ENCODE measurements at places on chromosomes 3 and 15. TPM values are rescaled to one million over a fixed set of nuclear protein-coding genes. Genes with fewer than 3 reads are reported as not detected.

Gene ADCY5
- total RNA-seq: 7.8 TPM

GRCh38 chr15:67066959-67067853 is 1.8 kb downstream of the SMAD3 start:
- peak; percentile 58 for DNase-seq

Gene ARL14
- 11.6 TPM for total RNA-seq

GRCh38 chr3:152472672-152472954 is 203.9 kb downstream of the MBNL1 start:
- DNase-seq: no peak

DNA sequence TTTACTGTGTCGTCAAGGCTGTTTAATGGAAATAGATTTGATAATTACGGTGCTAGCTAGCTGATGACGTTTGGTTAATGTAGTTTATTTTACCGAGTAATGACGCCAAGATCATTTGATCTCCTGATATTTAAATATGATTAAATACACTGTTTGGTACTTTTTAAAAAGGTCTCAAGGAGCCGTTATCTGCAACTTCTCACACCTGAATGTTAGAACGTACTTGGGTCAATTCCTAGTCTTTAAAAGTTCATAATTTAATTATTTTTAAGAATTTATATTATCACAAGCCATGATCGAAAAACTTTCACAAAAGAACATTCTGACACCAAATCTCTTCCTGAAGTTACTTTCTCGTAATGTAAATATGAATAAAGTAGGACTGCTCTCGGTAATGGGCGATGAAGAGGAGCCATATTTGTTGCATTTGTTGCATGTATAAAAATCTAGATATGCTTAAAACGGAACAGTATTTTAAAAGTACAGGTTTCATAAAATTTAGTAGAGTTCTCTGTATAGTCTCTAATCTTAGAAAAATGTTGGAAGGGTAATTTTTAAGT is 16.2 kb upstream of the CHD2 start:
- no peak for DNase-seq

DNA sequence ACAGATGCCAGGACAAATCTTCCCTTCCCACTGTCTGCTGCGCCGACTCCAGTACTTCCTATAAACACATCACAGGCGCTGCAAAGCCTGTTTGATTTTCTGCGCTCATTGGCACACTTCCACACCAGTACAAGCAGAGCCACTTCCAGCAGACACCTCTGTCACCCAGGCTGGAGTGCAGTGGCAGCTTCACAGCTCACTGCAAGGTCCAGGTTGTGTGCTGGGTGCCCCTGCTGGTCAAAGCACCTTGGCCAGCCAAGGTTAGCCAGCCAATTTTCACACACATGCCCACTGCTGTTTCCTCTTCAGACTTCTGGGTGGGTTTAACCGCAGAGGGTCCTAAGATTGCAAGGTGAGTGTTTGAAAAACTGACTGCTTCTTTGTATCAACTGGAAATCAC is 4.9 kb downstream of the CHDH start:
- peak; percentile 68 for DNase-seq

DNA sequence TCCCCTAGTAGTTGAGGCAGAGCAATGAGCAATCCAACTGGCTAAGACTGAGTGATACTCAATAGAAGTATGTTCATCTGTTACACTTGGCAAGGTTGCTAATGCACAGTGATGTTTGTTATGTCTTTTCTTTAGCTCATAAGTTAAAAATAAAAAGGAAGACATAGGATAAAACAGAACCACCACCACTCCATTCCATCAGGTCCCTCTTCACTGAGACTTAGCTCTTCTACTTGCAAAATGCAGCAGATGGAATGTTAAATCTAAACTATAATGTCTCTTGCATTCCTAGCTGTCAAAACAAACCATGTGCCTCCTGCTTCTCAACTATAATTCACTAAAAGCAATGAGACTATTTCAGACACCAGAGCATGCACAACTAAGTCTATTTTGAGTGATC is 265.6 kb upstream of the UBE2E2 start:
- no peak for DNase-seq

- DNase-seq: no peak
These were observed 121.8 kb downstream of the ADAMTSL3 start for GRCh38 chr15:83775738-83776137.

DNA sequence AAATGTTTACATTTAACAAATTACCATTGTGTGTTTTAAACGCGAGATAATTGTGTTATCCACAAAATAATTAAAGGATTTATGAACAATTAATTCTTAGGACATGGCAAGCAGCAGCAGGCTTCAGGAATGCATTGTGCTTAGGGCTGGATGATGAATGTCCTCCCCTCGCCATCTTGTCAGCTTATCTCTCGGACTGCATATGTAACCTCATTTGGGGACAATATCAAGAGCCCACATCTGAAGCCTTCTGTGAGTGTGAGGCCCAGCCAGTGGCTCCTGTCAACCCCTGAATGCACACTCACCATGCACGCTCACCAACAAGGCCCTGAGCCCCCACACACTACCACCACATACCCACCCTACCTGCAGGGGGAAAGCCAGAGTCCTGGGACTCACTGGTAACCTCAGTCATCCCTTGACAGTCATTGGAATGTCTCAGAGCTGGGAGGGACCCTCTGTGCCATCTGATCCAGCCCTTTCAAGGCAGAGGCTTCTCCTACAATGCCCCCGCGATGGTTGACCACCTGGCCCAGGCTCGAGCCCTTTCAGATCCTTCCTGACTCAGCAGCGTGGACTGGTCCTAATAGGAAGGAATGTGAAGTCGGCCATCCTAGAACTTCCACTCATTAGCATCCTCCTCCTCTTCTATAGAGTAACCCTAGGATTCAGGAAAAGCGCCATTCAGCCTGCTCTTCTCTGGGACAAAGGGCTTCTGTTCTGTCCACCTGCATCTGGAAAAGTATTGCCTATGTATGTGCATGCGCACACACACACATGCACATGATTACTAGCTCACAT is 38.2 kb downstream of the MRPL46 start:
- DNase-seq: no peak

GRCh38 chr15:100772478-100772877 is 107.2 kb upstream of the ALDH1A3 start:
- DNase-seq: no peak

DNA sequence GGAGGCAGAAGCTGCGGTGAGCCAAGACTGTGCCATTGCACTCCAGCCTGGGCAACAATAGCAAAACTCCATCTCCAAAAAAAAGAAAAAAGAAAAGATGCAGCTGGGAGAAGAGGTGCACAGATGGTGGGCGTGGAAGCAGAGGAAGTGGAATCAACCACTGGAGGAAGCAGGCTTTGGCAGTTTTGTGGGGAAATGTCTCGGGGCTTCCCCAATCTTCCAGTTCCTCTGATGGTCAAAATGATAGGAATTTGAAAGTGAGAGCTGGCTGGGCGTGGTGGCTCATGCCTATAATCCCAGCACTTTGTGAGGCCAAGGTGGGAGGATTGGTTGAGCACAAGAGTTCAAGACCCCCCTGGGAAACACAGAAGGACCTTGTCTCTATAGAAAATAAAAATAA is 48.1 kb upstream of the SMAD3 start:
- DNase-seq: no peak

Gene EBLN2
- 4.3 TPM for total RNA-seq

GRCh38 chr15:80462836-80463512 is 58.8 kb downstream of the ARNT2 start:
- DNase-seq: no peak

Gene CHST2
- total RNA-seq: 1.1 TPM

GRCh38 chr15:35465783-35466182 is 80.2 kb downstream of the DPH6 start:
- DNase-seq: no peak

- peak; percentile 82 for DNase-seq
These were observed 23.2 kb upstream of the VILL start for GRCh38 chr3:37967260-37967881.

Gene MESP2
- 4.7 TPM for total RNA-seq

DNA sequence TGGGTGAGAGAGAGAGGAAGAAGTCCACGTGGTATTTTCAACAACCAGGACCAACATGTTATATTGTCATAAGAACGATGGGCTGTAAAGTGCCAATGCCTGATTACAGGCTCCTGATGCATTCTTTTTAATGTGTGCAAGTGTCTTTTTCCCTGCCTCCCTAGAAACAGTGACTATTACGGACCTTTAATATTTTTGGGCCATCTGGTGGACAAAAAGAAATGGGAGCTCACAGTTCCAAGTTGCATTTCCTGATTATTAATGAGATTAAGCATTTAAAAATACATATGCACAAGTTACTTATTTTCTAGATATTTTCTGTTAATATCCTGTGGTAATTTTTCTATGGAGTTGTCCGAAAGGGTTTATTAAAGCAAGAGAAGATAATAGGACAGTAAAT is 530.2 kb downstream of the NR2F2 start:
- DNase-seq: no peak

DNA sequence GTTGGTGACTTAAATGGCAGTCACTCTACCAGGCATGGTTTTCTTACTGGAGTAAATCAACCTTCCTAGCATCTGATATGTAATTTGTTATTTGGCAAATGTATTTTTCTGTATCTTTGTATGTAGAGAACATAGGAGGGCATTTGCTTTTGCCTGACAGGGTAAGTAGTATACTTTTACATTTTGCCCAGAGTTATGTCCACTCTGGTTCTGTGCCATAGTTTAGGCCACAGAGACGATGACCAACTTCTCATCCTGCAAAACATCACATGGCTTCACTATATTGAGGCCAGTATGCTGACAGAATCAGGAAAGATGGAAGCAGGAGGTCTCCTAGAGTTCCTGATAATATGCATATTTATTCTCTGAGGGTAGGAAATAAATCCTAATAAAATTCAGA is 23.1 kb upstream of the ULK4 start:
- no peak for DNase-seq

GRCh38 chr3:188712248-188712924 is 459.4 kb upstream of the TPRG1 start:
- DNase-seq: no peak

DNA sequence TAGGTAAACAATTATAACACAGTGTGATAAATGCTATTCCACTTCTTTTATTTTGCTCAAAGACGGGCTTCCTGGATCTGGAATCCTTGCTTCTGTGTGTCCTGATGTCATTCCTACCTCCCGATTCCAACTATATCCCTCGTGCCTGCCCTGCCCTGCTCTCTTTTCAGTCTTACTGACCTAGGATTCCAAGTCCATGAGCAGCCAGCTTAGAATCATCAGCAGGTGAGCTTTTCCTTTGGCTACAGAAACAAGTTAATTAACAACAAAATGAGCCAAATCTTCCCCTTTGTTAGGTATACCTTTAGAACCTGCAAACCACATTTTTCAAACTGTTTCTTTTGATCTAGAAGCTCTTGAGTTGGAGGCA is 21.9 kb upstream of the KPNA1 start:
- DNase-seq: no peak

Gene ZNF774
- total RNA-seq: 15.4 TPM

DNA sequence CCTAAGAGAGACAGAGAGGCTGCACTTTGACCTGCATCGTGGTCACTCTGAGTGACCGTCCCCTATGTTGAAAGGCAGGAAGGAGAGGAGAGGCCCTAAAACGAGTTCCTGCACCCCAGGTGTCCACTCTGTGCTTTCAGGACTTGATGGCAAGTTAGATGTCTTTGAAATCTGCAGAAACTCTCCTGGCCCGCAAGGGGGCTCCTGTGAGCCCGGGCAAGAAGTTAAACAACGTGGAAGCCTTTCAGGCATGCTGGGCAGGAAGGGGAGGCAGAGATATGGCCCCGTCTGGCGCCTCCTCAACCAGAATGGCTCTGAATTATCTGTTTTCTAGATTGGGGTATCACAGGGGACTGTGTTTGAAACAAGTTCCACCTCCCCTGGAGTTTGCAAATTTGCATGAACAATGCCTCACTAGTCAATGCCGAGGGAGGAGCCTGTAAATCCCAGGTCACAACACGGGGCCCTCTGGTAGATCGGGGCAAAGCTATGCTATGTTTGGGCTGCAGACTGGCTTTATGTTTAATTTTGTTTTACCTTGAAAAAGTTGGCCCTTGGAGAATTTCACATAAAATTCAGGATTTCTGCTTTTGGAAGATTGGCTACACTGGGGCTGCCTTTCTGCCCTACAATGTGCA is 9.8 kb downstream of the CTXND1 start:
- DNase-seq: peak; percentile 33

DNA sequence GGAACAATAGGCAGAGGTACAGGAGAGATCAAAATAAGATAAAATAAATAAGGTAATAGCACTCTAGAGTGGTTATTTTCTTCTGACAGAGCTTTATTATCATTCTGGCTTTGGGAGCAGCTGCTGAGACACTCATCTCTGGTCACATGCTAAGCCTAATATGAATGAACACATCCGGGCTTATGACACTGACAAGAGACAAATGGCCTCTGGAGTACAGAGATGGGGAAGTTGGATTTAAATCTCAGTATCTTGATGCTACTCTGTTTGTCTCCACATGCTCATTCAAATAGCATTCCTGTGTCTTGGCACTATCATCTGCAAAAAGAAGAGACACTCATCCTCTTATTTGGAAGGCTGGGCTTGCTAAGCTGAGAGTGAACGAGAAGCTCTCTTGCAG is 55.6 kb downstream of the TMEM45A start:
- no peak for DNase-seq

- no peak for DNase-seq
These were observed 452.9 kb upstream of the NECTIN3 start for GRCh38 chr3:110618512-110619226.

DNA sequence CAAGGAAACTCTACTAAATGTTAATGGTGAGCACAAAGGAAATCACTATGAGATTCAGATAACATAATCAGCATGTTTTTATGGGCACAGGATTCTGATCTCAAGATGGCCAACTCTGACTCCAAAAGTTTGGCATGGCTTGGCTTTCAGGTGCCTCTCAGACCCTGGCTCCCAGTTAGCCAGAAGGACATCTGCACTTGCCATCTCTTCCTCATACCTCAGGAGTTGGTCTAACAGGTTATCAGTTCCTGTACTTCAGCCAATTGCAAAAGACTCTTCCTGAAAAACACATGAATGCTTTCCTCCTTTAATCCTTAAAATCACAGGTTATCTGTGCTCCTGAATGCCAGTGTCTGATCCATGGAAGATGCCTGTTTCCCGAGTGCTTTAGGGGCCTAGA is 25.0 kb downstream of the TMPRSS7 start:
- DNase-seq: no peak

DNA sequence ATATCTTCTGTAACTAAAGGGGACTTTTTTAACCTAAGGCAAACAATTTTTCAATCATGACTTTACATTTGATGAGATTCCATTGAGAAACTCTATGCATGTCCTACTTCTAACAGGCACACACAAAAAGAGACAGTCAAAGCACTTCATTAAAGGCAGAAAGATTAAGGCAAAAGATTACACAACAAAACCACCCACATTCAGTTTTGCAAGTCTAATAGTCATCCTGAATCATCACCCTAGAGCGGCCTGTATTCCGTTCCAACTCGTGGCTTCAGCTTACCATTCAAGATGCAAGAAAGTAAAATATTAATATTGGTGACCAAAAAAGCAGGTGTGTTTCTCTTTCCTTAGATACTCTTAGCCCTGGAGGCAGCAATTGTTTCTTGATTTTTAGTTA is 205.9 kb downstream of the P3H2 start:
- DNase-seq: no peak
